ENCODE measurements at places on chromosomes 3 and 15.

- no peak for DNase-seq
These were observed 1.4 kb downstream of the COPB2 start for GRCh38 chr3:139388077-139388476.

DNA sequence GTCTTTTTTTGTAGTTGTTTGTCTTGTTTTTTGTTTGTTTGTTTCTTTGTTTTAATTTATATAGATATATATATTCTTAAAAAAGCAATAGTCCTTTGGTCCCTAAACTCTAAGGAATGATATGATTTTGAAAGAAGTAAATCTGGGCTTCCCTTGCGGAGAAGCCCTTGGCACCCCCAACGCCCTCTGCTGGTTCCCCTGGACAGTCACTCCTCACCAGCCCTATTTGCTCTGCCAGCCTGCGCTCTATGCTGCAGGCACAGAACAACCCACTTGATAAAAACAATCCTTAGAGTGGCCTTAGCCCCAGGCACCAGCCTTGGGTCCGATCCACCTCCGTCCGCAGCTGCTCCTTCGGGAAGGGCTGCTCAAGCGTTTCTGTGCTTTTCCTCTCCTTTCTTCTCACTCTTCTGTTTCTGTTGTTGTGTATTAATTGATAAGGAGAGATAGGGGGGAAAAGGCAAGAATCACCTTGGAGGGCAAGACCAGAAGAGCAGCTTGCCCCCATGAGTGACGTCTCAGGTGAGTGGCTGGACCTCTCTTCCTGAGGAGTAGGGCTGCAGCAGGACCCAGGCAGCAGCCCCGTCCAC lies 13.7 kb upstream of the PARP6 start:
- no peak for DNase-seq

- no peak for DNase-seq
These were observed 83.2 kb upstream of the EOMES start for GRCh38 chr3:27805282-27805681.

GRCh38 chr3:122857019-122857418 lies 62.1 kb downstream of the SLC49A4 start:
- DNase-seq, result no peak

DNA sequence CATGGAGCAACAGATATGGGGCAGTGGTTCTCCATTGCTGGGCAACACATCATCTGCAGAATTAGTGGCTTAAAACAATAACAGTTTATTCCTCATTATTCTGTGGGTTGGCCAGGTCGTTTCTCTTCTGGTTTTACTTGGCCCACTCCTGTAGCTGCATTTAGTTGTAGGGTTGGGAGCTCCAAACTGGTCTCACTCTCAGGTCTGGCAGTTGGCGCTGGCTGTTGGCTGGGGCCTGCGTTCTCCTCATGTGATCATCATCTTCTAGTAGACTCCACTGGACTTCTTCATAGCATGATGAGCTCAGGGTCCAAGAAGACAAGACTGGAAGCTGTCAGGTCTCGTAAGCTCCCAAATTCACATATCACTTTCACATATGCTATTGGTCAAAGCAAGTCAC lies 91.9 kb downstream of the EPHB1 start:
- DNase-seq, result no peak

DNA sequence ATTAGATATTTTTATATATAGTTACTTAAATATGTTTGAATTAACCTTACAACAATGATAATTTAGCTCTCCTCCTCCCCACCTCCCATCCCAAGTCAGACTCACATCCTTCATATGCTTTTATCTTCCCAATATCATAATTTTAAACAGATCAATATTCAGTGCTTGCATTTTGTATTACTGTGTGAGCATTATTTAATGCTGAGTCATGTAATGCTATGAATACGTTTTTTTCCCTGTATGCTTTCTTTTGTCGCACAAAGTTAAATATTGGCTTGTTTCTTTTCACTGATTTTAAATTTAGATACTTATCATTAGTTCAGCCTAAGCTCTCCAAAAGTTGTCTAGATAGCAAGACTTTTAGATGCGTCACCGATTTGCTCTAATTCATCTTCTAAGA lies 471.6 kb upstream of the SGO1 start:
- no peak for DNase-seq

- DNase-seq, result no peak
These were observed 33.0 kb downstream of the SLC6A6 start for GRCh38 chr3:14435175-14436014.

- DNase-seq, result no peak
These were observed 60.9 kb downstream of the ASB7 start for GRCh38 chr15:100663086-100663914.

GRCh38 chr3:16395212-16395611 lies 118.3 kb downstream of the RFTN1 start:
- DNase-seq, result no peak

GRCh38 chr3:162287600-162287999 lies 791.0 kb downstream of the OTOL1 start:
- DNase-seq, result no peak

- DNase-seq, result no peak
These were observed 1.2 kb upstream of the USF3 start for GRCh38 chr3:113697500-113698090.

DNA sequence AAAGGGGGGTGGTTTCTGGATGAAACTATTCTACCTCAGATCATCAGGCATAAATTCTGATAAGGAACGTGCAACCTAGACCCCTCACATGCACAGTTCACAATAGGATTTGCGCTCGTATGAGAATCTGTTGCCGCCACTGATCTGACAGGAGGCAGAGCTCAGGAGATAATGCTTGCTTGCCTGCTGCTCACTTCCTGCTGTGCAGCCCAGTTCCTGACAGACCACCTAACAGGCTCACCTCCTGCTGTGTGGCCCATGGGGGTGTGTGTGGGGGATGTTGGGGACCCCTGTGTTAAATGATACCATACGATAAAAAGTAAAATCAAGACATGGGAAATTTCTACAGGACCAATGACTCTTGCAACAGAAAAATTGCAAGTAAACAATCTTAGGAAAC lies 24.0 kb downstream of the CP start:
- no peak for DNase-seq

DNA sequence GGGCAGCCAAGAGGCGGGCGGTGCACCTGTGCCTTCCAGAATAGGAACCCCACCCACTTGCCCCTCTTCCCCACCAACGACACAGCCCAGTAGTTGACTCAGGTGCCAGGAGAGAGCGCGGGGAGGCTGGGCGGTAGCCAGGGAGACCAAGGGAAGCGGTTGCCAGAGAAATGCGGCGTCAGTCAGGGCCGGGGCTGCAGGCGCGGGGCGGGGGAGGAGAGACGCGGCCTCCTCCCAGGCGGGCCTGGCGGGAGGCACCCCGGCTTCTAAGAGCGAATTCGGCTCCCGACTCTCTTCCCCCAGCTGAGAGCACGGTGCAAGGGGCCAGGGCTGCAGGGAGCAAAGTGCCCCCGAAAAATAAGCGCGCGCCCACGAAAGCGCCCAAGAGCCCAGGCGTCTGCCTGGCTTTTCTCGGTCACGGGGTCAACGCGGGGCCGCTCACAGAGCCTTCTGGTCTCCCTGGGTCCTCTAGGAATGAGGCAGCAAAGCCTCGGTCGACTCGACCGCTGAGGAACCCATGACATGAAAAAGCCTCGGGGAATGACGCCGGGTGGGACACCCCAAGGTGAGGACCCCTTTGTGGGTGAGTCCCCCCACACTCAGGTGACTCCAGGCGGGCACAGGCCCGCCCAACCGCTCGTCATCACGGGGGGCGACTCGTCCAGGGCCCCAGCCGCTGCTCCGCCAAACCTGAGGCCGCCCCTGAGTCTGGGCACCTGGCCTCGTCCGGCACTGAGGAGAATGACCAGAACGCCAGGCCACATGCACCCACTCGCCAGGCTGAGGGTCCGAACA lies 716 bp downstream of the CPEB1 start:
- no peak for DNase-seq

GRCh38 chr15:92886042-92886537 lies 14.0 kb upstream of the CHD2 start:
- no peak for DNase-seq

DNA sequence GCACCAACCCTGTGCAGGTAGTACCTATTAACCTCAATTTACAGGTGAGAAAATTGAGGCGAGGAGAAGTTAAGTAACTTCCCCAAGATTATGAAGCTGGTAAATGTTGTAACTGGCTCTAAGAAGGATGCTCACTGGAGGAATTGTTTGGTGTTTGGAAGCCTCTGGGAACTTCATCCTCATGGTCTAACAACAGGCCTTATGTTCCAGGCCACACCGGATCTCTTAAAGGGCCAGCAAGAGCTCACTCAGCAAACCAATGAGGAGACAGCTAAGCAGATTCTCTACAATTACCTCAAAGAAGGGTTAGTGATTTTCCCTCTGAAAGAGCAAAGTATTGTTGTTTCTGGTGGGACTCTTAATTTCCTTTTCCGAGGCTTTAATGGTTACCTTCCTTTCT lies 63.9 kb downstream of the CGNL1 start:
- DNase-seq, result no peak

GRCh38 chr3:169940470-169941181 lies 26.0 kb upstream of the SEC62 start:
- DNase-seq, result no peak

GRCh38 chr3:195441476-195441991 lies 1.3 kb downstream of the ACAP2 start:
- no peak for DNase-seq

DNA sequence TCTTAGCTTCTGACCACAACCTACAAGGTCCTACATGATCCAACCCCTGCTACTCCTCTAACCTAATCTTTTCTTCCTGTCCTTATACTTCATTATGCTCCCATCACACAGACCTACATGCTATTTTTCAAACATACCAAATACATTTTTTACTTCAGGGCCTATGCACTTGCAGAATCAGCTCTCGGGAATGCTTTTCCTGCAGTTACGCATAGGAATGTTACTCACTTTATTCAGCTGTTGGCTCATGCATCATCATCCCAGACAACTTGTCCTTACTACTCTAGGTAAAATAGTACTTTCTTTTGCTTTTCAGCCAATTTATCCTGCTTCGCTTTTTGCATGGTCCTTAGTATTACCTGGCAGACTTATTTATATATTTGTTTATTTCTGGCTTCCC lies 105.6 kb downstream of the OXSM start:
- no peak for DNase-seq

DNA sequence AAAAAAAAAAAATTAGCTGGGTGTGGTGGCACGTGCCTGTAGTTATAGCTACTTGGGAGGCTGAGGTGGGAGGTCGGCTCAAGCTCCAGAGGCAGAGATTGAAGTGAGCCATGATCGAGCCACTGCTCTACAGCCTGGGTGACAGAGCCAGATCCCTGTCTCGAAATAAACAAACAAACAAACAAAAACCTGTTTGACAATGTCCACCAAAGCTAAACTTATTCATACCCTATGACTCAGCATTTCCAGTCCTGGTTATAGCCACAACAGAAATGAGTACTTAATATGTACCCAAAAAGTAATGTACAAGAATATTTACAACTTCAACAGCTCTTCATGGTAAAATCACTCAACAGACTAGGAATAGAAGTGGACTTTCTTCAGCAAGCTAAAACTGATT lies 31.1 kb downstream of the SERP1 start:
- DNase-seq, result no peak

DNA sequence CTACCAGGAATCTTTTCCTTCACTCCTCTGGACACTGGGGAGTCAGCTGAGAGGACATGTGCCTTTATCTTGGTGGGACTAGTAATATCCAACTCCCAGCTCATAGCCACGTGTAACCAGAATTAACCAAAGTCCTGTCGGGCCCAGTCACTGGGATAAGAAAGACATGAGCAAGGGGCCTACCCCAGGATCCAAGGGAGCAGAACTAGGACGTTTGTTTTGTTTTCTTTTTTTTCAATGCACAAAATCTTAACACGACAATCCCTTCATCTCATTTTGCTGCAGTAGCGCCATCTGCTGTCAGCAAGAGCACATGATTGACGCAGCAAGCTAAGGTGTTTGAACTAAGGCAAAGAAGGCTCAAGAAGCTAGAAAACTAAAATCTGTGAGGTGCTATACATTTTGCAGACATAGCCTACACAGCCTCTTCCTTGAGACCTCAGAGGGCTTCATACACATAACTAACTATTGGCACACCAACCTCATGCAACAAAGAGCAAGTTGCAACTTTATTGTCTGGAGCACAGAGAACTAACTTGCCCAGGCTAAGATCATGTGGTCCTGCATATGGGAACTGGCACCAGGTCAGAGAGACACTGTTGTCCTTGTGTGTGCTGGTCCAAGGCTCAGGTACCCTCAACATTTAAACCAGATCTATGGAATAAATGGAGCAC lies 43.6 kb downstream of the RLBP1 start:
- DNase-seq, result peak; percentile 22

- DNase-seq, result no peak
These were observed 49.3 kb downstream of the PEAK1 start for GRCh38 chr15:77370580-77370979.

Data from stimulated activated CD8-positive, alpha-beta memory T cell treated with anti-CD3 and anti-CD28 coated beads, Interleukin-15, amount 100 ng/mL, for 24 hours (primary cell).